Naive thymus-derived CD8-positive, alpha-beta T cell (primary cell): ENCODE measurements at places on chromosomes 16 and 17.

DNA sequence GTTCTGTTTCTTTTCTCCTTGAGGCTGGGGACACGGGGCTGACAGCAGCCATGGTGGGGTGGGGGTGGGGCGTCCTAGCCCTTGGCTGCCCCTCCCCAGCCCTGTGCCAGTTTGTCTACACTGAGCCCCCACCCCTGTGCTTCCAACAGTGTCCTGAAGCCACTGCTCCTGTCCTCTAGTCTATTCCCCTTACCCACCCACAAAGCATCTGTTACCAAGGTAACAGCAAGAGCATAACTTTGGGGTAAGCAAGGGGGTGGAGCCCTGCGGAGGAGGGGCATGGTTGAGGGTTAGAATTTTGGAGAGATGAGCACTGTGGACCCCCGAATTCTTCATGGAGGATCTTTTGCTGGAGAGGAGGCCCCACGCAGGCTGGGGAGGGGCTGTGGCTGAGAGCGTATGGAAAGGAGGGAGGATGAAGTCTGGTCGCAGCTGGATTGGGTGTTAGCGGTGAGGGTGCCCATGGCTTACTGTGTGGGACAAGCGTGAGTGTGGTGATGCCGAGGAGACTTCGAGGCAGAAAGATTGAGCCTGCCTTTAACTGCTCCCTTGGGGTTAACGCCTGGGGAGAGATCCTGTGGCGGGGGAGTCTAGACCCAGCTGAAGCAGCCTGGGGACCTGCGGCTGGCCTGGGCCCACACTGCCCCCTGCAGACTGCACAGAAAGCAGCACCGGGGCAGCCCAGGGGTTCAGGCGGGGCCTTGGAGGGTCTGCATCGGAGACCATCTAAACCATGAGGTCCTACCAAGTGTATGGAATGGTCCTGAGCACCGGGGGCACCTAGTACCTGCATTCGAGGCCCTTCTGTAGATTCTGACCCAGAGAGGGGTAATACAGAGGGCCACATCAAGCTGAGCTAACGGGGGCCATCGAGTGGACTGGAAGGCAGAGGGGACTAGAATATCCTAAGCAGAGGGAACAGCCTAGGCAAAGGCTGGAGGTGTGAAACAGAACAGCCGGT is 6.1 kb upstream of the STAC2 start:
- peak; percentile 61 for DNase-seq

DNA sequence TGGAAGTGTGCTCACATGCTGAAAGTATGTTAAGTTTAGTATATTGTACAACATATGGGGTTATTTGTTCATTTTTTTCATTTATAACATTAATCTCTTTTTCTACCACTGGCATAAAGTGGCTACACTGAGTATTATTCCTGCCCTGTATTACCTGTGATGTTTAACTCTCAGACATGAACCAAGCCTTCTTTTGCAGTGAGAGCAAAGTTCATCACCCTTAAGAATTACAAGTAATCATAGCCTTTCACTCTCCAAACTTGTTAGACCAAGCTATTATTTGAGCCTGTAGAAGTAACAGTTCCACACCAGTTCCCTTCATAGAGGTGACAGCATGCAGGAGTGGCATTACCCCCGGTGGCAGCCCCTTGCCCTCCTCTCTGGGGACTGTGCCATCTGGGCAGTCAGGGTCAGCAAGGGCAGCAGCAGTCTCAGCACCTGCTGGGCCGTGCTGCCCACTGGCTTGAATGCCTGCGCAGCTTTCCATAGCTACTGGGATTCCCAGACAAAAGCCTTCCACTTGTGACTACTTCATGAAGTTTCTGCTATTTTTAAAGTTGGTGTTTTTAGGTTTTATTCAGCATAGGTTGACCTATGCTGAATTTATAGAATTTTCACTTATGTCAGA is 71.3 kb downstream of the TMC6 start:
- no peak for DNase-seq

GRCh38 chr16:56193951-56194726 is 2.9 kb downstream of the GNAO1 start:
- DNase-seq, result peak; percentile 53

DNA sequence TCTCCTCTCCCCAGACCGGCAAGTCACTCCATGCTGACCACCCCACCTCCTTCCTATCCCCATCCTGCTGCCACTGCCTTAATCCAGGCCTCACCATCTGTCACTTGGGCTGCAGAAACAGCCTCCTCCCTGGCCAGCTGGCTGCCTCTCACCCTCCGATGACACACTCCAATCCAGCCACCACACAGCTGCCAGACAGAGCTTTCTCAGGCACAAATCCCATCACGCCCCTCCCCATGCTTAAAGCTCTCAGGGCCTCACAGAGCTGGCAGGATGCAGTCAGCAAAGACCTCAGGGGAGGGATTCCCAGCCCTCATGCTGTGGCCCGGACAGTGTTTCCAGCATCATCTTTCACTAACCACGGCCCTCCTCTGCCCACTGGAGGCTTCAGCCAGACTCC is 13.7 kb downstream of the CAMKK1 start:
- no peak for DNase-seq

DNA sequence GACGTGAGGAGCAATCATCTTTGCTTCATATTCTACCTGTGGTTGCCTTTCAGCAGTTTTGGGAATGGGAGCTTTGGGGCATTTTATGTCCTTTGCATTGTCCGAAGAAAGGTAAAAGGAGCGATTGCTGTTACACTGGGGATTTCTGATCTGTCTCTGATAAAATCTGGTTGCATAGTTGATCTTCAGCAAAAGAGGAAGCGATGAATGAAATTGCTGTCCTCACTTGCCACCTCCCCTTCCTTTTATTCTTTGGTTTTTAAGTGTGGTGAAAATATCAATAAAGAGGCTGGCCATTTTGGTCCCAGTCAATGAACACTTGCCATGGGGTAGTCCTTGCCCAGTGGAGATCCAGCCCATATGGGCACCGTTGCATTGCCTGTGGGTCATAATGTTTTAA is 236.8 kb downstream of the MSI2 start:
- DNase-seq, result no peak

DNA sequence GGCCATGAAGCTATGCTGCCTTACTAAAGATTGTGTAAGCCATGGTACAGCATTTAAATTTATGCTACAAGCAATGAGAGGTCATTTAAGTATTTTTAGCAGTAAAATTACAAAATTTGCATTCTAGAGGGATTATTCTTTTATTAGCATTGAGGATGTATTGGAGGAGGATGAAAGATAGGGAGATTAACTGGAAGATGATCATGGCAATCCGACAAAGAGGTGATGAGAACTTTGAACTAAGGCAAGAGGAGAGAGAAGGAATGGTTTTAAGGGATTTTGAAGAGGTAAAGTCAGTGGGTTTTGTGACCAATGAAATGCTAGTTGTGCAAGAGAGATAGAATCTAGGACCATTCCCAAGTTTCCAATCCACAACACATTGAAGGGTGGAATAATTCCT is 129.9 kb downstream of the SNX11 start:
- DNase-seq, result no peak

DNA sequence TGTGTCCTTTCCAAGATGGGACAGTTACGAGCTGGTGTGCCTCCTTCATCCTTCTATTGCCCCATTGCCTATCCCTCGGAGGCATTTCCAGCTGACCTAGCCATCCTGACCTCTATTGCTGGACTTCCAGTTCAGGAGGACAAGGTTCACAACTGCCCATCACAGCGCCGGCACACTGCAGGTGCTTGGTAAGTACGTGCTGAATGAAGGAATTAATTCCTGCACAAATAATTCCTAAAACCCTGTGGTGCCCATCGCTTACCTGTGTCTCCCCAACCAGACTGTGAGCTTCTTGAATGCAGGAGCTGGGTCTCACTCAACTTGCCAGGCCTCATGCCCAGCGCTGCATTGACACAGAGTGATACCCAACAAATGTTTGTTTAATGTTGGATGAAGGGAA is 13.0 kb downstream of the ALOX15B start:
- DNase-seq, result no peak

- peak; percentile 5 for DNase-seq
Measured at GRCh38 chr17:37570527-37571093, 38.6 kb downstream of the SYNRG start.

DNA sequence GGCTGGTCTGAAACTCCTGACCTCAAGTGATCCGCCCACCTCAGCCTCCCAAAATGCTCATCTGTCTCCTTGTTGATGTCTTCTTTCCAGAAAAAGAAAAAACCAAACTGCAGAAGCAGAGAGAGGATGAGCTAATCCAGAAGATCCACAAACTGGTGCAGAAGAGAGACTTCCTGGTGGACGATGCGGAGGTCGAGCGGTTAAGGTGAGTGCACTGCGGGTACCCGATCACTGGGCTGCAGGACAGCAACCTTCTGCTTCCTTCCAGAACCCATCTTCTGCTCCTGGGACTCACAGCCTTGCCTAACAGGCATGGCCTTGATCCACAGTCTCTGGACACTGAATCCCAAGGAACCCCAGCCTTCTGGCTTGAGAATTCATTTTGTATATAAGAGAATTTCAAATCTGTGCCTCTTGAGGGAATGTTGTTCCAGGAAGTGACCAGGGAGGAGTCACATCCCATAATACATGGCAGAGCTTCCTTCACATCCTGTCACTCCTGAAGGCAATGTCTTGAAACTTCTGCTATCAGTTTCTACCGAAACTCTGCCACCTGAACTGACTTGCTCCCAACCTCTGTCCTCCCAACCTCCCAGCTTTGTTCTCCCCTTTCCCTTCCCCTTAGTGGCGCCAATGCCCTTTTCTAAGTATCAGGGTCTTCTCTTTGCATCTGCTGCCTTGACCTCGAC is 61.7 kb downstream of the MARF1 start:
- DNase-seq, result no peak

GRCh38 chr17:81395600-81396277 is 482 bp downstream of the BAHCC1 start:
- no peak for DNase-seq
